Spleen (tissue), 13 donors: ENCODE measurements at places on chromosomes 3 and 15. TPM values are rescaled to one million over a fixed set of nuclear protein-coding genes. Genes with fewer than 3 reads are reported as not detected.

The FOXL2NB gene
- not detected for total RNA-seq

DNA sequence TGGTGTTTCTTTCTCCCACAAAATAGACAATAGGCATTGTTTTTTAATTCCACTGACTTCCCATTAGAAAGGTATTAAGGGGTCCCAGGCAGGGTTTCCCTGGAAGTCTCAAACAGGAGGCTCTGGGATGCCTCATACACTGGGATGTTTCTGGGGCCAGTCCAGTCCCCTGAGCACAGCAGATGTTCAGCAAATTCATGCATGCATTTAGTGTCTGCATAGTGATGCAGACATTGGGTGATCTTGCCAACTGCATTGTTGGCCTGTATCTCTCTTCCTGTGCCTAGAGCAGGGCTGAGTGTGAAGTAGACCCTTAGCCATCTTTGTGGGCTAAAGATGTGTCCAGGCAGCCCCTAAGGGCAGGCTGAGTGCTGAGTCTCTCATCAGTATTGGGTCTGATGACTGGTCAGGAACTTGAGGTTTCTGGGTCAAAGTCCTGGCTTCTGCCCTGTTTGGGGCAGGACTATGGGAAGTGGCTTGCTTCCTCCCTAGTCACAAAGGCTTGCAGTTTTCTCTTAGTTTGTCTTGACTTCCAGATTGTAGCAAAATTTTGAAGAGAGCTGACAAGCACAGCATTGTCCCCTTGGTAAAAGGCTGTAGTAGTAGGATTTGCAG is 56.5 kb downstream of the BSN start:
- H3K4me3 ChIP-seq = no peak overlapping the region
- no peaks in the 10 kb centered on the region for H3K4me1 ChIP-seq
- DNase-seq = no peak
- H3K36me3 ChIP-seq = no peaks in the 10 kb centered on the region

- no peaks in the 10 kb centered on the region for H3K27me3 ChIP-seq
- H3K36me3 ChIP-seq = no peaks in the 10 kb centered on the region
- H3K4me3 ChIP-seq = no peak overlapping the region
- H3K27ac ChIP-seq = no peak overlapping the region
- peaks cover 21% of the 10 kb centered on the region for H3K4me1 ChIP-seq
- no peak for DNase-seq
Observed at GRCh38 chr3:50221411-50222168, 14.4 kb upstream of the GNAI2 start.

DNA sequence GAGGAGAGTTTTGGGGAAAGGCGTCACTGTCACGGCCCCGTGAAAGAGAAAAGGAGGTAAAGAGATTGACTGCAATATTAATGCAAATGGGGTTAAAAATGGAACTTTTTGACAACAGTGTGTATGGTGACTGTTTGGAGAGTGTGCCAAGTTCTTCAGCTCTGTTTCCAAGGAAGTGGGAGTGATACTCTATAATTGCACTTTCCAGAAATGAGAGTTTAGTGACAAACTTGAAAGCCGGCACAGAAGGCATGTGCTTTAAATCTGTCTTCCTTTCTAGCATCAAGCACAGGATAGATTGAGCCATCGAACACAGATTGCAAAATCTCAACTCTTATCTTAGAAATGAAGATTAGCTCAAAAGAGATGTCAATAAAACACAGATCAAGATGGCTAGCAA is 51.9 kb upstream of the SNRPA1 start:
- H3K4me1 ChIP-seq = no peaks in the 10 kb centered on the region
- no peak overlapping the region for H3K4me3 ChIP-seq
- H3K27me3 ChIP-seq = peaks cover 8% of the 10 kb centered on the region
- no peaks in the 10 kb centered on the region for H3K36me3 ChIP-seq

DNA sequence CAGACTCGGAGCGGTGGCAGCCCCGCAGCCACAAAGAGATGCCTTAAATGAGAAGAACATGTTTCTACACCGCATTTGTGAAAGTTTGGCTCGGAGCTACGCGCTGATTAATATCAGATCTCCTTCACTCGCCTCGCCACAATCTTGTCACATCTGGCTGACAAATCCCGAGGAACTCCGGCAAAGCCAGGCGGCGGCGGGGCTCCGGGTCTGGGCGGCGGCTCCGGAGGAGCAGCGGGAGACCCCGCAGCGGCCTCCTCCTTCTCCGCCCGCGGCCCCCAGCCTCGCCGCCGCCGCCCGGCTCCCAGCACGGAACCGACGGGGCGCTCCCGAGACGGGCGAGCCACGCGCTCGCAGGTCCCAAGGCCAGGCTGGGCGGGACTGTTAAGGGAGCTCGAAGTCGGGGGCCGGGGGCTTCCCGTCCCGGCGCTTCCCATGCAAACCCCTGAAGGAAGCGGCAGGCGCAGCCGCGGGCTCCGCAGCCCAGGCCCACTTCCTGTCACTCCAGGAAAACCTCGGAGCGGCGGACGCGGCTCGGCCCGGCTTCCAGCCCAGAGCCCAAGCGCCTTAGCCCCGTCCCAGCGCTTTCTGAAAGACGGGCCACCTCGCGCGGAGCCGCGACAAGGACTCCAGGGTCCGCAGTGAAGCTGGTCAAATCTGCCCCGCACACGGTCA is 1.2 kb downstream of the BNC1 start:
- H3K4me1 ChIP-seq = peaks cover 20% of the 10 kb centered on the region
- no peak for DNase-seq
- no peaks in the 10 kb centered on the region for H3K36me3 ChIP-seq
- H3K27me3 ChIP-seq = peaks cover 79% of the 10 kb centered on the region
- H3K4me3 ChIP-seq = peak overlapping the region; percentile 38

DNA sequence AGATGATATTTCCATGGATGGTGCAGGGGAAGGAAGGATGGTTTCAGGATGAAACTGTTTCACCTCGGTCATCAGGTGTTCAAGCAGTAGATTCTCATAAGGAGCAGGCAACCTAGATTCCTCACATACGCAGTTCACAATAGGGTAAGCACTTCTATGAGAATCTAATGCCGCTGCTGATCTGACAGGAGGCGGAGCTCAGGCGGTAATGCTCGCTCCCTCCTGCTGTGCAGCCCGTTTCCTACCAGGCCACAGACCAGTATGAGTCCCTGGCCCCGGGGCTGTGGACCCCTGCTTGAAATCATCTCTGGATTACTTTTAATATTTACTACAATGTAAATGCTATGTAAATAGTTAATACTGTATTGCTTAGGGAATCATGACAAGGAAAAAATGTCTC is 241.8 kb downstream of the ROBO2 start:
- peak; percentile 45 for DNase-seq
- H3K36me3 ChIP-seq = no peaks in the 10 kb centered on the region
- H3K4me3 ChIP-seq = no peak overlapping the region
- no peaks in the 10 kb centered on the region for H3K27me3 ChIP-seq
- no peak overlapping the region for H3K27ac ChIP-seq

- H3K4me1 ChIP-seq = no peaks in the 10 kb centered on the region
- H3K4me3 ChIP-seq = no peak overlapping the region
- peak; percentile 12 for DNase-seq
- H3K27me3 ChIP-seq = no peaks in the 10 kb centered on the region
- H3K27ac ChIP-seq = no peak overlapping the region
- H3K36me3 ChIP-seq = no peaks in the 10 kb centered on the region
Observed at GRCh38 chr3:51508255-51508654, 8.4 kb upstream of the DCAF1 start.

- no peak for DNase-seq
- H3K4me3 ChIP-seq = no peak overlapping the region
- peaks cover 4% of the 10 kb centered on the region for H3K4me1 ChIP-seq
- no peaks in the 10 kb centered on the region for H3K27me3 ChIP-seq
Observed at GRCh38 chr3:29696311-29696710, 415.4 kb downstream of the RBMS3 start.

DNA sequence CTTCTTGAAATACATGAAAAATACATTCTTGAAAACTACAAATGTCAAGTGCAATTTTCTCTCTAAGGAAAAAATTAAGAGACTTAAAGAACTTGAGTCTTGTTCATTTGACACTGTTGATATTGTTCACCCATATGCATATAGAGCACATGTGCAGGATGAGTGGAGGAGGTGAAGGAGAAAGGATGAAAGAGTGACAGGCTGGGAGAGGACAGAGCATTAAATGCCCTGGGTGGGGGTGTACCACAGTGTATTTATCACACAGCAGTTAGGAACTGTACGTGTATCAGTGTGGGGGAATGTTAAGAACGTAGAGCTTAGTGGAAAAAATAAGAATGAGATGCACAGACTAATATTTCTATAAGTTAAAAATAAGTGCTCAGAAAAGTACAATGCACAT is 45.7 kb downstream of the CTDSPL start:
- no peaks in the 10 kb centered on the region for H3K27me3 ChIP-seq
- no peak overlapping the region for H3K4me3 ChIP-seq
- DNase-seq = no peak
- no peaks in the 10 kb centered on the region for H3K36me3 ChIP-seq

GRCh38 chr3:110533089-110533488 is 538.5 kb upstream of the NECTIN3 start:
- no peak overlapping the region for H3K4me3 ChIP-seq
- H3K4me1 ChIP-seq = no peaks in the 10 kb centered on the region
- H3K27ac ChIP-seq = no peak overlapping the region
- H3K36me3 ChIP-seq = no peaks in the 10 kb centered on the region
- no peaks in the 10 kb centered on the region for H3K27me3 ChIP-seq

The SLC24A1 gene
- total RNA-seq = 13.5 TPM

The CPA3 gene
- total RNA-seq = 0.49 TPM

- no peak for DNase-seq
- no peak overlapping the region for H3K4me3 ChIP-seq
- H3K36me3 ChIP-seq = peaks cover 14% of the 10 kb centered on the region
- no peaks in the 10 kb centered on the region for H3K27me3 ChIP-seq
- H3K4me1 ChIP-seq = no peaks in the 10 kb centered on the region
- no peak overlapping the region for H3K27ac ChIP-seq
Observed at GRCh38 chr3:94081884-94082283, 19.0 kb downstream of the NSUN3 start.

DNA sequence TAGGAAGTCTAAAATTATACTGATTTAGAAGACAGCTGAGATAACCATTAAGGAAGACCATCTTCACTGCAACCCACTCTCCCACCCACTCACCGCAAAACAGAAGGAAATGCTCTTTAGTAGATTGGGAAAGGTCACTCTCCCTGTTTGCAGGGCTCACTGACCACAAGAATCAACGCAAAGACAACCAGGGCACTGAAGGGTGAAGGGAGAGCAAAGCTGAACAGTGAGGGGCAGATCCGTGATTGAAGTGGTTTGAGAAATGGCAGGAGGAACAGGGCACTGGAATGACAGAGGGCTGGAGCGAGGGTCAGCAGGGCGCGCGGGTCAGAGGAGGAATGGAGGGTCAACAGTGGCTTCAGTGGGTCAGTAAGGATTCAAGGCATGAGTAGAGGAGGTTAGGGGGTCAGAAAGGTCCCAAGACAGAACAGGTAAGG is 520 bp downstream of the MESD start:
- peak overlapping the region; percentile 89 for H3K4me3 ChIP-seq
- no peaks in the 10 kb centered on the region for H3K27me3 ChIP-seq
- no peaks in the 10 kb centered on the region for H3K36me3 ChIP-seq
- no peak for DNase-seq

The PLA2G4F gene
- not detected for total RNA-seq
